ENCODE measurements at places on chromosomes 1 and 21.

GRCh38 chr1:6391951-6392808 is 1.4 kb downstream of the ACOT7 start:
- DNase-seq: no peak

DNA sequence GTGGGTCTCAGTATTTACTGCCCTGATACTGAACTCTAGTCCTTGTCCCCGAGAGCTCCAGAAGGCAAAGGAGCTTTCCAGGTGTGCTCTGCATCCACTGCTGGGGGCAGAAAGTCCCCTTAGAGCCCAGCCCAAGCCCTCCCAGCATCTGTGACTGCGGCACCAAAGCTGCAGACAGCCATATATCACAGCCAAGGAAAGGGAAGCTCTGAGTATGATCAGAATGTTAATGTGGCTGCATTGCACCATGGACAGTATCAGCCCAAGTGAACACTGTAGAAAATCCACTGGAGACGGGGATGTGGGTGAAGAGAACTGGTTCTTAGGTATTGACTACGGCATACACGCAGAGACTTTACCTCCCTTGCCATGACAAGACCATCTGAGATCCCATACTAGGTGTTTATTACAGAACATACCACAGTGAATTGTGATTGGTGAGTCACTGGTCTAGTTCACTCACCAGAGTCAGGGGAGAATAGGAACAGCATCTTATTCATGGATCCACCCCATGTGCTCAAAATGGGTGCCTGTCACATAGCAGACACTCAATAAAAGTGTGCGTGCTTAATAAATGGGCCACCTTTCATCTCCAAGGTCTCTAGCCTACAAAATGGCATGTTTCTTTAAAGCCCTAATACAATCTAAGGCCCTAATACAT is 170.3 kb downstream of the HHIPL2 start:
- no peak for DNase-seq

DNA sequence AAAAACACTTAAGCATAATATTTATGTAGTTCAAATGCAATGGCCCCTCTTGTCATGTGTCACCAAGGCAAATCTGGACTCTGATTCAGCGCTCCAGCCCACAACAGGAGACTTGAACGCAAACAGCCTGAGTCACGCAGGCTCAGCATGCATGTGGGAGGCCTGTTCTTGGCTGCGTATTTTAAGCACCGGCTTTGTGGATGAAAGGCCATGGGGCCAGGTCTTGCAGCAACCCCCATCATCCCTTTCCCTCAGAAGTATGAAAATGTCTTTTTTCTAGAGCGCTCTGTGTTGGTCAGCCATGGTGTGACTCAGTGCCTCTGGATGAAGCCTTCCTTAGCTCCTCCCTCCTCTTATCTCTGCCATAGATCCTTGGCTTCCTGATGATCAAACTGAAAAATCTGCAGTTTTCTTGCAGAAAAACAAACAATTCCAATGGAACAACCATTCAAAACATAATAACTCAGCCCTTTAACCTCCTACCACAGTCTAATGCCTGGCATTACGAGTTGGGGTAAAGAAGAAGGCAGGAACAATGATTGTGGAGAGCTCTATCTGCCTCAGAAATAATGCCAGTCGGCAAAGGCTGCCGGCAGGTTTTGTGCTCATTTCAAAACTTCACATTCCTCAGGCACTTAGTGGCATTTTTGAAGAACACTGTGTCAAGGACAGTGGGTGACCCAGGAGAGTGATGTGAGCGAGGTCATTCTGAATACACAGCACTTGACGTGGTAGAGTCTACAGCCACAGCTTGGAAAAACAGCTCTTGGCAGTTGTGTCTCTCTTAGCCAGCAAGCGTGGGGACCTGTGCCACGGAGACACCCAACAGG is 167.5 kb downstream of the CLIC6 start:
- DNase-seq: peak; percentile 99

DNA sequence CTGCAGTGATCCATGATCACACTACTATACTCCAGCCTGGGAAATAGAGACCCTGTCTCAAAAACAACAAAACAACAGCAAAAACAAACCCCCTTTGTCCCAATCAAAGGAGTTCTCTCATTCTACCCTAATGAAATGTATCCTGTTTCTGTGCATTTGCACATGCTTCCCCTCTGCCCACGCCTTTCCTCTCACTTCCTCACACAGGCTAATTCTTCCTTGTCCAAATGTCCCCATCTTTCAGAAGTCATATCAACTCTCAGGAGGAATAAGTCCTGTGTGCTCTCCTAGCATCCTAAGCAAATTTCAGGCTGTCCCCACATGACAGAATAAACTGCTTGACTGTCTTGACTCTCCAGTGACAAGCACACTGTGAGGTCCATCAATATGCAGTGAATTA is 8.1 kb upstream of the ATP1B1 start:
- no peak for DNase-seq

- no peak for DNase-seq
These were observed 114.9 kb downstream of the CASZ1 start for GRCh38 chr1:10681296-10682107.

DNA sequence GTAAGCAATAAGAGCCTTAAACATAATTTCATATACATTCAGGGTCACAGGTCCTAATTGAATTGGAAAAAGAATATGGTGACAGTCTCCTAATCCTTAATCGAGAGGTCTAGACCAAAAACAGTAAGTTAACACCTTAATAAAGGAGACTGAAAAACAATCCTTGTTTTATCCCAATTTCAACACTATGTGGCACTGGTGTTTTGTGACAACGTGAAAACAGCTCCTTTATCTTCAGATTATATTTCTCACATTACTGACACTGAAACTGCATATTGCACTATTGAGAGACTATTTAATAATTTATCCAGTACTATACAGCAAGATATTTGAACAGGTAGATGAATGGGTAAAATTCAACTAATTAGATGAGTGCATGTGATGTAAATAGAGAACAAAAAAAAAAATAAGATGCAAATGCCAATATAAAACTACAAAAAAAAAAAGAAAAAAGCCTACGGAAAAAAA is 34.1 kb downstream of the TP53BP2 start:
- no peak for DNase-seq

DNA sequence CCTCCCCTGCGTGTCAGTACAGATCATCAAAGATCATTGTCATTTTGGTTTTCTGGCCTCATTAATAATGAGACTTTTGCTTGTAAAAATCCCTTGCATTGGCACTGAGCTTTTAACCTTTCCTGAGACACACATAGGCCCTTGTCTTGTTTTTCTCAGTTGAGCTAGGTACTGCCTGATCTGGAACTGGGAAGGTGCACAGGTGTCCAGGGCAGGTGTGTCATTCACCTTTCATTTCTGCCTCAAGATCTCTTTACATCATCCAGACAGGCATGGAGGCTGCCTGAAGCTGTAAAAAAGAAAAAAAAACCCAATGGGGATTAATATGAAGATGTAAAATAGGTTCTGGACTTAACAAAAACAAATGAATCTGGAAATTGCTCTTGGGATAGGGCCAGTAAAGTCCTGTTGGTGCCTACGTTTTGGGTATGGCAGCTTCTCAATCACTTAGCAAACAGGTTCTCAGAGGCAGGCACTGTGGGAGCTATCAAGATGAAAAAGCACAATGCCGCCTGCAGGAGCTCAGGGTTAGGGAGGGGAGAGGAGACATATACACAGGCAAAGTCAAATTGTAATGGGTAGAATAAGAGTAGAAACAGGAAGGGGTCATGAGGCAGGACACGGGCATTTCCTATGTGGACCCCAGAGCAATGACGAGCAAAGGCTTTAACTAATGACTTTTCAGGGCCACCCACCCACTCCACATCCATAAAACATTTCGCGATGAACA is 1.0 kb upstream of the KCNC4 start:
- no peak for DNase-seq

DNA sequence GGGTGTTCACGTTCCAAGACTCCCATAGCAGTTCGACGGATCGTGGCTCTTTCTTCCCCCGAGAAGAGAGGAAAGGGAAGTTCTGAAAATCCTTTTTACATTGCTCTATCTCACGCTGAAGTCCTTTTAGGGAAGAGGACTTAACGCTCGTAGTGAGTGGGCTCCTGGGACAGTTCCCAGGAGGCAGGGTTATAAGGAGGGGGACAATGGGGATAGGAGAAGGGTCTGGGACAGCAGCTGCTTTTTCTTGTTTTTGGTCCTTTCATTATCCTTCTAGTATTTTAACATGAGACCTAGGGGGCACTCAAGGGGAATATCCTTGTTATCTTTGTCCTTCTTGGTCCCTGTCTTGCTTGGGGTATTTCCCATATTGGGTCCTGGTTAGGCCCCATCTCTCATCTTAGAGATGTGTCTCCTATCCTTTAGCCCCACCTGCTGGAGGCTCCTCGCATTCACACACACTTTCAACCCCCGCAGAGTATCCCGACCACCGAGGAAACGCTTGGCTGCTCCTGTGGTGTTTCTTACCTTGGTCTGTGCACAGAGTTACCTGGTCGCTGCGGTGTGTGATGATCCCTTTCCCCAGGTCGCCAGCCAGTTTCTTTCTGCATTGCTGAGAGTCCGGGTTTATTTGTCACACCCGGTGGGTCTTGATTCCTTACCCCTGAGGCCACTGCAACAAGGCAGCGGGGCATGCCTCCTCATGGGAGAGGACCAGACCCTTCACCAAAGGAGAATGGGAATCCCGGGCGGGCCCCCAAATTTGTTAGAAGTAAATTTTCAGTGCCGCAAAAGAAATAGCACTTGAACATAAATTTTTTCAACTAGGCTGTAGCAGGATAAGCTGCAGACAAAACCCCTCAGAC is 29.7 kb downstream of the SCCPDH start:
- DNase-seq: peak; percentile 44

- peak; percentile 17 for DNase-seq
These were observed 22.6 kb downstream of the CASP9 start for GRCh38 chr1:15501208-15502032.

DNA sequence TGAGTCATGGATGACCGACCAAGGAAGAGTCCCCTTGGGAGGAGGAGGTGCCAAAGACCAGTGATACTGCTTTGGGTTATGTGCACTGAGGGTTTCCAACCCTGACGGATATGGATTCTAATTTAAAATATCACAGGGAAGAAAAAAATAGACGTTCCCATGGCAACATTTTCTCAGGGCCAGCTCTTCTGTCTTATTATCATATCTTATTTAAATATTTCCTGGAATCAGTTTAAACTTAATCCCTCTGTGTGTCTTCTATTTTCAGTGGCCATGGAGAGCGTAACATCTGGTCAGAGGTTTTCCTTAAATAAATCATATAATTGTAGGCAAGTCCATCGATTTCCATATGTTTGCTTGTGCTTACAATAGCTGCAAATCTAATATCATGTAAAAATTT is 205.4 kb upstream of the FMN2 start:
- DNase-seq: no peak

GRCh38 chr1:63264161-63264560 is 58.2 kb upstream of the FOXD3 start:
- no peak for DNase-seq

DNA sequence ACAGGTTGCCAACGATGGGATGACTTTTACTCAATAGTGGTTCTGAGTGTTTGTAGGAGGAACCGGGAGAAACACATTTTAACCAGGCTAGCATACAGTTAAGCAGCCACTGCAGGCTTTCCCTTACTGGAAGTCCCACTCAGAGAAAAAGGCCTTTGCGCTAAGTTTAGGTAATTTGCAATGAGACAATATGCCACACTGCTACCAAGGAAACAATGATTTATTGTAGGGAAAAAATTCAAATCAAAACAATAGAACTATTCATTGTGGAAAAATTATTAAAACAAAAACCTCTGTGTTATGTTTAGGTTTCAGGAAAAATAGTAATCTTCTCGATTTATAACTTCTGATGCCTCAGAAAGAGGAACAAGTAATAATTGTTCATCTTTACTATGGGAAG is 51.4 kb upstream of the CR2 start:
- no peak for DNase-seq

DNA sequence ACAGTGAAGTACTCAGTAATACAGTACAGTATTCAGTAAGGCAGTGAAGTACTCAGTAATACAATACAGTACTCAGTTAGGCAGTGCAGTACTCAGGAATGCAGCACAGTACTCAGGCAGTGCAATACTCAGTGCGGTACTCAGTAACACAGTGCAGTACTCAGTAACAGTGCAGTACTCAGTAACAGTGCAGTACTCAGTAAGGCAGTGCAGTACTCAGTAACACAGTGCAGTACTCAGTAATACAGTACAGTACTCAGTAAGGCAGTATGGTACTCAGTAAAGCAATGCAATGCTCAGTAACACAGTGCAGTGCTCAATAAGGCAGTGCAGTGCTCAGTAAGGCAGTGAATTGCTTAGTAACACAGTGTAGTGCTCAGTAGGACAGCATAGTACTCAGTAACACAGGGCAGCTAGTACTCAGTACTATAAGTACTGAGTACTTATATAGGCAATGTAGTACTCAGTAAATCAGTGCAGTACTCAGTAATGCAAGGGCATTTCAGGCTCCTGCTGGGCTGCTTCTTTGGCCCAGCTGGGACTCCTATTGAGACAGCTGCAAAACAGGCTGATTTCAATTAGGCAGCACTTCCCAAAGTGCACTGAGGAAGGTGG is 411.3 kb downstream of the DISC1 start:
- DNase-seq: no peak

GRCh38 chr1:235714205-235714897 is 64.8 kb upstream of the GNG4 start:
- no peak for DNase-seq

DNA sequence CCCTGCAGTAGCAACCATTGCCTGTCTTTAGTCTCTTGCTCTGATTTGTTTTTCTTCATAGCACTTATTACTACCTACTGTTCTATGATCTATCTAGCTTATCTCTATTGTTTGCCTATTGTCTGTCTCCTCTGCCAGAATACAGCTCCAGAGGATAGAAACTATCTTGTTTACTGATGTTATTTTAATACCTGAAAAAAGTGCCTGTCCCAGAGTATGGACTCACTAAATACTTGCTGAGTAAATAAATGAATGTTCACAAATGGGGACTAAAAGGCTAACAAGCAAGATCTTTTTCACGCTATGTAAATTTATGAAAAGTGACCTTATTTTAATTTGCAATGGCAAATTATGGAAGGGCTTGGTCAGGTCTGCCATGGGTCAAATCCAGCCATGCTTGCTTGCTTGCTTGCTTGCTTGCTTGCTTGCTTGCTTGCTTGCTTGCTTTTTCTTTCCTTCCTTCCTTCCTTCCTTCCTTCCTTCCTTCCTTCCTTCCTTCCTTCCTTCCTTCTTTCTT is 145.3 kb downstream of the TGFB2 start:
- no peak for DNase-seq

DNA sequence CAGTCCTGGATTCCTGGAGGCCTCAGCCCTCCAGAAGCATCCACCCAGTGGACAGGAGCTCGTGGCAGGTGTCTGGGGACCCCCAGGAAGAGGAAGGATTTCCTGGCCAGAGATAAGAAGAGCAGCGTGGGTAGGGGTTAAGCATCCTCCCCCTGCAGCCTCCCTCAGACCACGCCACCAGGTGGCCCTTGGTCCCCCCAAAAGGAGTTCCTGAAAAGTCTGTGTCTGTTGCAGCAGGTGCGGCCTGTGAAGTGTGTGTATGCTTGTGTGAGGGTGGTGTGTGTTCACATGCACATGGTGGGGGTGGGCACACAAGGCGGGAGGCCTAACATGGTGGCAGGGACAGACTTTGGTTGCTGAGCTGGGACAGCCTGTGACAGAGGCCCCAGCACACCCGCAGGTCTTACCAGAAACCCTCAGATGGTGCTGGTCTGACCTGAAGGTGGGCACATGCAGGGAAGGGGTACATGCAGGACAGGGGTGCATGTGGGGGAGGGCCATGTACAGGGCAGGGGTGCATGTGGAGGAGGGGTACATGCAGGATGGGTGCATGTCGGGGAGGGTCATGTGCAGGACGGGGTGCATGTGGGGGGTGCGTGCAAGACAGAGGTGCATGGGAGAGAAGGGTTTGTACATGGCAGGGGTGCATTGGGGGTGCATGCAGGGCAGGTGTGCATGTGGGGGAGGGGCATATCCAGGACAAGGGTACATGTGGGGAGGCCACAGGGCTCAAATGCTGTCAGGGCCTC is 18.2 kb upstream of the RUNX3 start:
- no peak for DNase-seq

Data from fibroblast of the conjunctiva (primary cell).